ENCODE measurements at places on chromosomes 6 and 20.

- DNase-seq: peak; percentile 62
These were observed 93.7 kb upstream of the CD83 start for GRCh38 chr6:14023855-14024254.

- DNase-seq: peak; percentile 20
These were observed 586.3 kb downstream of the HTR1B start for GRCh38 chr6:76876922-76877553.

- DNase-seq: peak; percentile 87
These were observed 549 bp downstream of the ANKRD6 start for GRCh38 chr6:89433252-89434149.

DNA sequence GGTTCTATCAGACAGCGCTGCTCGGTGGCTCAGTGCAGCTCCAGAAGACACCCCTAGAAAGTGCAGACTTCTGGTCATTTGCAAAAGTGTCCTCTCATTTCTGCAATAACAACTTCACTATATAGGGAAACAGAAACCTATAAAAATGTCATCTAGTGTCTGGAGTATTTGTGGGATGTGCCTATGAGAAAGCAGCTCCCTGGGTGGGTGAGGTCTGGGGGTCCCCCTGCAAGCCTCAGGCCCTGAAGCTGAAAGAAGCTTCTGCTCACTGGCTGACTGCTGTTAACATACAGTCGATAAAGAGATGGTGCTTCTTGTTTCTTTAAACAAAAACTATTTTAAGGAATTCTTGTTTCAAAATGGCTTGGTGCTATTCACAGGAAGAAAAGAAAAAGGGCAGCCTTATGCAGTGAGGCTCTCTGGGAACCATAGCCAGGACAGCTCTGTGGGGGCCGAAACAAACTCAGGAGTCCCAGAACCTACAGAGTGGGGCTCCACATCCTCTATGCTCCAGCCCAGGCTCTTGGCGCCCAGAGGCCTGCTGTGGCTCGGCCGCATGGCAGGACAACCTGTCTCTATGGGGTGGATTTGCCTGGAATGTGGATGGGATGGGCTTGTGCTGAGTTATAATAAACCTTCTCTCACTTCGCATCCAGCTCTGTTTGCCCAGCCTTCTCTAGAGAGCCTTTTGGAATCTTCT lies 109.7 kb downstream of the BANF2 start:
- DNase-seq: no peak

DNA sequence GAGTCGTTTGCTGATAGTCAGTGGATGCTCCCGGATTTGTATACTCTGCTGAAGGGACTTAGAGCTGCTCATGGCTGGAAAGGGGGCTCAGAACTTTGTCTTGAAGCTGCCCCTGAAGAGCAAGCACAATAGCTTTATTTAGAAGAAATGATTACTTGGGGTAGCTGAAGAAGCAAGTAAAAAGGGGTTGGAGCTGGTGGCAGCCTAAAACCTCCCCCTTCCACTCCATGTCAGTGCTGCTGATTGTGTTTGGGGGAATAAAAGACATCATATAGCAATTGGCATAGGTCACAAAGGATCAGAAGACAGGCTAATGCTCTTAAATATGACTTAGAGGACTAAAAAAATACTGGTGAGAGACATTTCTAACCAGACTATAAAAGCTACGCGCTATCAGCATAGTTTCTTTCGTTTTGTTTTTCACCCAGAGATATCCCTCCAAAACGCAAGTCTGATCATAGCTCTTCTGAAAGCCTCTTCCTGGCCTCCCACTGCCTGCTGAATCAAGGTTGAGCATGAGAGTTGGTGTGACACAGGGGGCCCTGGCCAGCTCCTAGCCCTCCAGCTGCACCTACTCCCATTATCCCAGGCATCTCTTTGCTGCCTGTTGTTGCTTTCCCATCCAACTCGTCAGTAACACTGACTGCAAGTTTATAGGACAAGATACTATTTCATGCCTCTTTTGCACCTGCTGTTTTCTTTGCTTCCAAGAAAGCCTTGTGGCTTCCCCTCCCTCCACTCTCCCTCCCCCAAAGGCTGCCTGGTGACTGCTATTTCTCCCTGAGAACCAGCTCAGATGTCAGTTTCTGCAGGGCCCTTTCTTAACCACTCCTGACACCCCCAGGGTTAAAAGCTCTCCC lies 33.9 kb upstream of the SGK1 start:
- DNase-seq: no peak

DNA sequence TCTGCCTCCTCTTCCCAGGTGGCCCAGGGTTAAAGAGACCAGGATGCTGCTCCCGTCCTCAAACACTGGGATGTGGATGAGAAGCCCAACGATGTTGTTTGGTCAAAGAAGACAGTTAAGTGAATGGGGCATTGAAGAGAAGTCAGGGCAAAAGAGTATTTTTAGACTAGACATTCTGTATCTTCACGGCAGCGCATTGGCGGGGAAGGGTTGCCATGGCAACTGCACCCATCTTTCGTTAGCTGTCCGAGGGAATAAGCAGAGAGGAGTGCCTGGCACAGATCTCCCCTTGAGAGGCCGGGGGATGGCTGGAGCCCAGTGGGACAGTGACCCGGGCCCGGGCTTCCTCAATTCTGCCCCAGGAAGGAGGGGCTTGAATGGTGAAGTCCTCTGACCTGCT lies 56.4 kb upstream of the GPR31 start:
- DNase-seq: no peak

GRCh38 chr20:50758469-50758868 lies 27.1 kb downstream of the PARD6B start:
- DNase-seq: no peak

DNA sequence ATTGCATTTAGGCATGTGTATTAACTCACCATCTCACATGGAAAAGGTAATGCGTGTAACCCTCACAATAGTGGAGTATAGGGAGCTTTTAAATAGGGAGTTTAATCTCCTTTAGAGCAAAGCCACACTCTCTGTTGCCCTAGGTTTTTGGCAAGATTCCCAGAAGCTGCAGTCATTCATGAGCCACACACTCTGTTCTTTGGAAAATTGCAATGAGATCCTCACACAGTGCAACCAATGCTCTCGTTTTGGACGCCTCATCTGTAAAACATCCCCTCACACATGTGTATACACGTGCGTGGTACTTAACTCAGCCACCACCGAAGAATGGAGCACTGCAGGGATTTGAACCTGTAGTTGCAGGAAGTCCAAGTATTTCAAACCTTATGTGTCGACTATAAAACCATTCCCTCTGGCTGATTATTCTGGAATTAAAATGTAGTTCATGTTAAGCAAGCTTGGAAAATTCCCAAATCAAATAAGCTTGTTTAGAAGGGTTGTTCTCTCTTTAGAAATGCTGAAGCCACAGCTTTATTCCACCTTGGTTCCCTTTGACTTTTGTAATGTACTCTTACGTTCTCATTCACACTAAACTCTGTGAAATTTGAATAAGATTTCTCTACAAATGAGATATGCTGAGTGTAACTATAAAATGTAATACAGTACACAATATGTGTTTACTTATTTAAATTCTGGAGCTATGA lies 489.8 kb upstream of the MANEA start:
- DNase-seq: peak; percentile 100

DNA sequence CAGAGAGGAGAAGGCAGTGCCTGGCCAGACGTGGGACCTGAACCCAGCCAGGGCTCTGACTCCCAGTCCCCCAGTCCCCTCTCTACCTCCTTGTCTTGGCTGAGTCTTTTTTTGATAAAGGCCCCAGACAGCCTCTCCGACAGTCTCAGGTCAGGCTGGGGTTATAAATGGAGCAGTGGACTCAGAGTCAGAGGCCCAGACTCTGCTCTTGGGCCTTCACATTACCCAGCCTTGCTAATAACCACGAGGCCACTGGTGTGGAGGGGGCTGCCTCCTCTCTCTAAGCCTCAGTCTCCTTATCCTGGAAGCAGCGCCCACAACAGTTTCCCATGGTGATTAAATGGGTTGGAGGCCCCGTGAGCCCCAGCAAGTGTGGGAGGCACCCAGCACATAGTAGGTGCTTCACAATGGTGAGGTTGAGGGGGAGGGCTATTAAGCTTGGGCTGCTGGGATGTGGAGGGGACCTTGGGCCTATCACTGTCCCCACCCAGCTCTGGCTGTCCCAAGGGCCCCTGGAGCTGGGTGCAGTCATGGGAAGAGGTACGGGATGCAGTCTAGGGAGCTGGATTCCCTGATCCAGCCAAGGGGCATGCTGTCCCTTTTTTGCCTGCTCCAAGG lies 35.7 kb downstream of the TGM2 start:
- DNase-seq: no peak

DNA sequence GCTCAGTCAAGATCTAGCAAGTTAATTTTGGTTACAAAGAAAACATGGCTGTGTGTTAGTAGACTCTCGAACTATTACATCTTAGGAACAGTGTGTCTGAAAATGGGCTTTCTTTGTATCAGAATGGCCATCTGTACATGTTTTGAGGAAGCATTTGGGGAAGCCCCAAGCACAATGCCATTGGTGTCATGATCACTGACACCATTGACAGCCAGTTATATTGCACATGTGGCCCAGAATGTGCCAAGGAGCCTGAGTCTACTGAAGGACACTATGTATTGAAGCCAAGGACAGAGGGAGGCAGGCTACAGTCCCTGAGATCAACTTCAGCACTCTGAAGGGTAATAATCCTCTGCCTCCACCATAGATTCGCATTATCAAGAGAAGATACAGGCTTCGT lies 12.6 kb upstream of the FAM50B start:
- DNase-seq: no peak

DNA sequence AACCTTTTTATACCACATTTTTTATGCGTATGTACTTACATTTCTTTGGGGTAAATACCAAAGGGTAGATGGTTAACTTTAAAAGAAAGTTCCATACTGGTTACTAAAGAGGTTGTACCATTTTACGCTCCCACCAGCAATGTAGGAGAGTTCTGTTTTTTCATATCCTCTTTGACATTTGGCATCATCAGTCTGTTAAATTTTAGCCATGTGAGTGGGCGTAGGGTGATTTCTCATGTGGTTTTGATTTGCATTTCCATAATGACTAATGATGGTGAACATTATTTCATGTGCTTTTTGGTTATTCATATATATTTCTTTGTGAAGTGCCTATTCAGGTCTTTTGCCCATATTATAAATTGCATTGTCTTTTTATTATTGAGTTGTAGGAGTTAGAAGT lies 194.2 kb downstream of the PRL start:
- no peak for DNase-seq

DNA sequence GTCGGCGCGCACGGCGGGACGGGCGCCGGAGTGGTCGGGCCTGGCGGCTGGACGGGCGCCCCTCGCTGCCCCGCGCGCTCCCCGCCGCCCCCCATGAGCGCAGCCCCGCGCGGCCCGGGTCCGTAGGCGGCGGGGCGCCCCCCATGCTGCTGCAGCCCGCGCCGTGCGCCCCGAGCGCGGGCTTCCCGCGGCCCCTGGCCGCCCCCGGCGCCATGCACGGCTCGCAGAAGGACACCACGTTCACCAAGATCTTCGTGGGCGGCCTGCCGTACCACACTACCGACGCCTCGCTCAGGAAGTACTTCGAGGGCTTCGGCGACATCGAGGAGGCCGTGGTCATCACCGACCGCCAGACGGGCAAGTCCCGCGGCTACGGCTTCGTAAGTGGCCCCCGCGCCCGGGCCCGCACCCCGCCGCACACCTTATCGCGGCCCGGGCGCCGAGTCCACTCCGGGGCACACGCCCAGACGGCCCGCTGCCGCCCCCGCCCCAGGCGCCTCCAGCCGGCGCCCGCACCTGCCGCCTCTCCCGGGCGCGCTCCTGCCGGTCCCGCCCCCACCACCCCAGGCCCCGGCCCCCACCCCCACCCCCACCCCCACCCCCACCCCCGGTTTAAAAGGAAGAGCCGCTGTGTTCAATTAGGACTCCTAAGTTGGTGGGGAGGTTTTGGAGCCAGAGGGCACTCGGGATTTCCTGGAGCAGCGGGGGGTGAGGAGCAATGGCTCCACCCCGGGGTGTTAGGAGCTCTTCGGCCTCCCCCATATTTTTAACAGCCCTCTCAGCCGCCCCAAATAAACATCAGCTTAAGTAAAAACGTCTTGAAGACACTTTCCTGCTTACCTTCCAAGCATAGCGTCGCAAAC lies 474 bp downstream of the RBM38 start:
- peak; percentile 64 for DNase-seq

GRCh38 chr6:21729431-21729830 lies 135.9 kb downstream of the SOX4 start:
- no peak for DNase-seq

DNA sequence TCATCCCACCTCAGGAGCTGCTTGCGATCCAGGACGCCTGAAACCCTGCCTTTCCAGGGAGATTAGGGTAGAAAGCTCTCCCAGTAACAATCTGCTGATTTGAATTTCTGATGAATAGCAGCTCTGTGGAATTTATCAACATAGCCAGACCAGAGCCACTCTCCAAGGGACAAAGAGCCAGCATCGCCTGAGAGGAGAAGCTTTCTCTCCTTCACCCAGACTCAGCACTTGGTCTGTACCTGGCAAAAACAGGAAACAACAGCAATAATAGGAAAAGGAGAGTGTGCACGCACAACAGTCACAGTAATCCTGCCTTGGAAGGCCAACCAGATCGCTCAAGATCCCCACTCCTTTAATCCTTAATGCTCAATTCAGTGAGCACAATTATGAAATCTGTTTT lies 22.3 kb upstream of the ROS1 start:
- DNase-seq: no peak

GRCh38 chr6:126372626-126373025 lies 32.7 kb downstream of the CENPW start:
- DNase-seq: no peak

- no peak for DNase-seq
These were observed 87.8 kb downstream of the PLEKHG1 start for GRCh38 chr6:150687508-150687907.

All from NCI-H69 (cell line).